OCI-LY7 (cell line): ENCODE measurements at places on chromosomes 1 and 21. TPM values are rescaled to one million over a fixed set of nuclear protein-coding genes. Genes with fewer than 3 reads are reported as not detected.

GRCh38 chr1:240455228-240455821 lies 156.6 kb downstream of the GREM2 start:
- DNase-seq, result peak; percentile 4

The ZMYND12 gene
- not detected in 2 replicates for total RNA-seq

The DDR2 gene
- total RNA-seq, result 0.19 and 0.41 TPM in 2 replicates

The RIPPLY3 gene
- total RNA-seq, result not detected in 2 replicates

DNA sequence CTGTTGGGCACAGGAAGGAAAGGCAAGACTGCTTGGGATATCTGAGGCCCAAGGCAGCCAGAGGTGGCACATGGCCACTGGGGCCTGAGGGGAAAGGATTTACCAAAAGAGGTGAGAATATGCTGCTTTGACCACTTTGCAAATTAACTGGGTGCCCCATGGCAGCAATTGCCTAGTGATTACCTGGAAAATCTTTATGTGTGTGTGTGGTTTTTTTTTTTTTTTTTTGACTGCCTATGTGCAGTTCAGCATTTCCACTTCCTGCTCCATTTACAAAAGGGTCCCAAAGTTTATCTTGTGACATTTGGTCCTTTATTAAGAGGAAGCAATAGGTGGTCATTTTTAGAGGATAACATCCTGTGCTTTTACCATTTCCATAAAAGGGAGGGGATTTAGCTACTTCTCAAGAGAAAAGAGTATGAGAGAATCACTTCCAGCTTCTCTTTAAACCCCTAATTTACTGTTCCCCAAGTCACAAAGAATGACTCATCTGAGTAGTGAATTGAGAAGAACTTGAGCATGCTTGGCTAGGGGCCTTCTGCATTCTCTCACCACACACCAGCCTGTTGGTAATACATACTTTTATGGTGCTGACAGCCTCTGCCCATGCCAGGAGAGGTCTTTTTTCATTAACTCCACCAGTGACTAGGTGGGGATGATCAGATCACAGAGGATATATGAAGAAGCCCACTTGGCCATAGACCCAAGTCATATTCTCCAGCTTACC lies 52.1 kb downstream of the SYDE2 start:
- no peak for DNase-seq

DNA sequence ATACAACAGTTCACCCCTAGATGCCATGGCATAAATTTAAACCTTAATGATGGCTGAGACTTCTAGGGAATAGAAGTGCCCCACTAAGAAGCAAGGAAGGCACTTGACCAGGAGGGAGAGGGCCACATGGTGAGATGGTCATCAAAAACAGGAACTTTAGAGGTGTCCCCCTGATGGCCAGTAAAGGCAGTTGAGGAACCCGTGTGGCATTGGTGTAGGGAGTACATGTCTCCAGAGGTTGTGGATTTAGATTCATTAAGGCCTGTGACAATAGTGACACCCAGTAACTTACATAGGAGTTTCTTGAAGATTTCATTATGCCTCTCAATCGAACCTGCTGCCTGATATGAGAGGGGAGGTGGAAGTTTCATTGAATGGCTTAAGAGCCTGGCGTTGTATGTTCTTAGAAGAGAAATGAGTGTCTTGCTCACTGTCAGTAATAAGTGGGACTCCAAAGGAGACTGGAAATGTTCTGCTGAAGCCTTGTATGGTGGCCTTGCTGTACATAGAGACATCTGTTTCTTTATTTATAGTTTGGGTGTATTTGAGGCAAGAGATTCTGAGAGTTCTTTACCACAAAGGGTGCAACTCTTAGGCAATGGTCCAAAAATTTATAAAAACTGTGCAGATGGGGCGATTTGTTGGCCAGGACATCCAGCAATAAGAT lies 27.9 kb downstream of the EDARADD start:
- DNase-seq, result no peak

DNA sequence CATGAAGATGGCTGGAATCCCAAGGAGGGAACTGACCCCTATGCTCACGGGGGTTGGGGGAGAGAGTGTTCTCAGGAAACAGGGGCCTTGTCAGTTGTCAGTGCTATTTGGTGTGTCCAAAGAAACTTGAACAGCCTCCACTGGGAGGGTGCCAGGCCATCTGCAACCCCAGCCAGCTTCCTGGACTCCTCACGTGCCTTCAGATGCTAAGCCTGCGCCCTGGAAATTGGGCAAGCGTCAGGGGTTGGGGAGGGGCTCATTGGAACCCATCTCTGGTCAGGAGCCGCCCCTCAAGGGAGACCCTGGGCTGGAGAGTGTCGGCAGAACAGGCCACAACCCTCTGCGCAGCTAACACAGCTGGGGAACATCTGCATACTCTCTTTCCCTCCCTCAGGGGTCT lies 13.1 kb upstream of the LHX4 start:
- DNase-seq, result no peak
